Pulmonary artery endothelial cell (primary cell): ENCODE measurements at places on chromosomes 1 and 21.

DNA sequence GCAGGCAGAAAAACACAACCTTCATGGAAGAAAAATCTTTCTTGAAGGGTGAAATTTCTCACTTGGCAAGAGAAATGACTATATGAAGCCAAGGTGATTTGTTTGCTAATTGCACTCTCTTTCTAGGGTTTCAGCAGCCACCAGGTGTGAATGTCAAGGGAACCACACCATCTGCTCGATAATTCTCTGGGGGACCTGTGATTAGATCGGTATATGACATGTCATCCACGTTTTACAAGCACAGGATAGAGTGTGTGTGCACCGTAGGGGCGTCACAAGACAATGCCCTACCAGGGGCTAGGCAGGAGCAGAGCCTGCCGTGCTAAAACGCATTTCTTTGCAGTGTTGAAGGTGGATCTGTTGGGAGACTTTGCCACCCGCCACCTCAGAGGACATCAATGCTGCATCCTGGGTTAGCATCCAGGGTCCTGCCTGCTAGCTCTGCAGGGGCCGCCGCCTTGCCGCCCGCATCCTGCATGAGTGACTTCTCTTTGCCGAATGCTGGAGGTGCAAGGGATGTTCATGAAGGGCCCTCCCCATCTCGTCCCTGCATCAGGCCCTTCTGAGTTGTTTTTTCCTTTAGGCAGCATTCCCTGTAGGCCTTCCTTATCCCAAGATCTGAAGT lies 37.8 kb upstream of the CCSAP start:
- DNase-seq = no peak

GRCh38 chr1:38030596-38031512 lies 15.7 kb downstream of the POU3F1 start:
- DNase-seq = no peak

DNA sequence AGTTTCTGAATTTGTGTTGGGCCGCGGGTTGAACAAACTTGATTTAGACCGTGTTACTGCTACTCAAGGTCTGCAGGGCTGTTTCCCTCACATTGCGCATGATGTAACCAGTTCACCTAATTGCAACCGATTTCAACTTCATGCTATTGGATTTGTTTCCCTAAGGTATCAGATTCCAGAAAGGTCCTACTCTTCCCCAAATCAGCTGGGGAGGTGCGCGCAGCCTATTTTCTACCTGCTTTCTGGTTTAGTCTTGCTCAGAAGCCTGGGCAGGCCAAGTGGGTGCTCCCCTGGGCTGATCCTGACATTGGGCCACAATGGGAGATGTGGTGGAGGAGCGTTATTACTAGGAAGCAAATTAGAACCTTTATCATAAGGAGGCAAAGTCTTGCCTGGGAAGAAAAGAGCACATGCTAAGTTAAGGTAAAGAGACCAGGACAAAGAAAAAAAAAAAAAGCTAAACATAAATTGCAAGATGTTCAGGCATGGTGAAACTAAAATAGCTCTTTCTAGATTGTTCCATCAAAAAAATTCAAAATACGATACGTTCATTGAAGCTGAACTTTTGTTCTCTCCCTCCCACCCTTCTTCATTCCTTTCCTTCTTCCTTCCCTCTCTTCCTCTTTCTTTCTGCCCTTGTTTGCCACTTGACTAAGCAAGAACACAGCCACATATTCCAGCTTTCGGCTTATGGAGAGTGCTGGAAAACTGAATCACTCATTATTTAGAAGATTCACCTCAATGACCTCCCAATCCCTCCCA lies 28.8 kb upstream of the TARBP1 start:
- DNase-seq = no peak

- DNase-seq = no peak
Measured at GRCh38 chr1:219020386-219020785, 153.3 kb upstream of the LYPLAL1 start.

- peak; percentile 74 for DNase-seq
Measured at GRCh38 chr1:178031856-178032320, 62.0 kb upstream of the RASAL2 start.

- DNase-seq = no peak
Measured at GRCh38 chr1:29685387-29685786, 449.1 kb downstream of the PTPRU start.

GRCh38 chr1:56304975-56305374 lies 274.4 kb downstream of the PLPP3 start:
- DNase-seq = no peak

DNA sequence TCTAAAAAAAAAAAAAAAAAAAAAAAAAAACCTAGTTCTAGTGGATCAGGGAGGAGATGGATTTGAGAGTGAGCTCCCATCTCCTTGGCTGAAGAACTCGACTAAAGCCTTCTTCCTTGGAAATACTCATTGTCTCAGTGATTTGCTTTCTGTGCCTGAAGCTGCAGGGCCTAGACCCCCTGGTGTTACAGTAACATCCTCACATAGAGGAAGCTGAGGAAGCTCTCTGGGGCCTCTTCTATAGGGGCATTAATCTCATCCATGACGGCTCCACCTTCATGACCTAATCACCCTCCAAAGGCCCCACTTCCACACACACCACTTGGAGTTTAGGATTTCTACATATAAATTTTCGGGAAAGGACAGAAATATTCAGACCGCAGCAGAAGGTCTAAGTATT lies 95.9 kb upstream of the ETS2 start:
- DNase-seq = no peak

DNA sequence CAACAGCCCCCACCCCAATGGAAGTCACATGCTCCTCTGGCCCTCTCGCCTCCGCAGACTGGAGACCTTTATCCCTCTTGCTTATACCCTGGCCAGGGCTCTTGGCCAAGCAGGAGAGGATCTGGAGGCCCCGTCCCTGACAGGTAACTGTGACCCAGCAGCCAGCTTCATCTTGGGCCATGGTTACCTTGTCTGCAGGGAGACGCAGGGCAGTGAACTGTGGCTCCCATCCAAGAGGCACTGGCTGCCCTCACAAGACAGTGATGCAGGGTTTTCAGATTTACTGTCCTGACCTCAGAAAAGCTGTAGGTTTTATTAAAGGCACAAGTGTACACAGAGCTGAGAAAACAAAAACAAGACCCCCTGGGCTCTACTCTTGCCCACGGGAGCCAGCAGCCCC lies 96.7 kb upstream of the KLHDC7A start:
- no peak for DNase-seq

GRCh38 chr1:201186192-201186591 lies 4.4 kb upstream of the IGFN1 start:
- DNase-seq = no peak
